Stimulated activated CD8-positive, alpha-beta memory T cell treated with anti-CD3 and anti-CD28 coated beads, Interleukin-4, amount 100 ng/mL, for 4 hours (primary cell): ENCODE measurements at places on chromosomes 2 and 18.

DNA sequence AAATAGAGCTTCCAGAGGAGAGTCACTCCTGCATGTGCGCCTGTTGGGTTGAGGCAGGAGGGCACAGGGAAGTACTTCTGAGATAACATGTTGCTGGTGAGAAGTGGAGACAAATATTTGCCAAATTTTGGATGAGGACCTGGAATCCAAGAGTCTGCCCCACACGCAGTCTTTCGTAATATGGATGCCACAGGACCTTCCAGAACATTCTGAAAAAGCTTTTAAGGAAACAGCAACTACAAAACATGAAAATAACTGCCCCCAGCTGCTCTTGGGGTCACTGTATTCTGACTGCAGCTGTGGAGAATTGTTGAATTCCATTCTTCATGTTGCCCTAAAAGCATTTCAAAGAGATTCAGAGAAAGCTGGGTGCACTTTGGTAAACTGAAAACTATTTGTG lies 227.5 kb downstream of the C1D start:
- DNase-seq, result no peak

GRCh38 chr2:134462791-134463698 lies 209.2 kb downstream of the MGAT5 start:
- no peak for DNase-seq

GRCh38 chr2:5846881-5847280 lies 154.7 kb downstream of the SOX11 start:
- no peak for DNase-seq

DNA sequence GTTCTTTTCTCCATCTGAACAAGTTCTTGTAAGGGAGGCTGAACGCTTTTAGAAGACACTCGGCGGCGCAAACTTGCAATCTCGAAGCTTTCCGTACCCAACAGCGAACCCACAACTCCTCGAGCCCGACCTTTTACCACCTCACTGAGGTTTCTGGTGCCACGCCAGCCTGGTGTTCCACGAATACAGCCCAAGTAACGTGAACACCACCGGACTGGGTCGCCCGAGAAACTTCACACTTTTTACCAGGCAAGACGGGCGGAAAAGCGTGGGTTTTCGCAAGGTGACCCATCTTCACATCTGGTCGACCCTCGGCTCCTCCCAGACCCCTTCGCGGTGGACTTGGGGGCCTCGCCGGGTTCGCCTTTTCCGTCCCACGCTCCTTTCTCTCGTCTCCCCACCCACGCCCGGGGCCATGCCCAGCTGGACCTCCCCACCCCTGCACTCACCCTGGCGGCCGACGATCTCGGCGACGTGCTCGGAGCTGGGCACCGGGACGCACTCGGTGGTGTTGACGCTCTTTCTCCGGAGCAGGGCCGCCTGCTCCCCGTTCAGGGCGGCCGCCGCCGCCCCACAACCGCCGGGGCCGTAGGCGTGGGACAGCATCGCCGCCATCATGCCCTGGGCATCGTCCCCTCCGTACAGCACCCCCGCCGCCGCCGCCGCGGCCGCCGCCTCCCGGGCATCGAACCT lies 1.2 kb downstream of the MEX3C start:
- DNase-seq, result no peak

DNA sequence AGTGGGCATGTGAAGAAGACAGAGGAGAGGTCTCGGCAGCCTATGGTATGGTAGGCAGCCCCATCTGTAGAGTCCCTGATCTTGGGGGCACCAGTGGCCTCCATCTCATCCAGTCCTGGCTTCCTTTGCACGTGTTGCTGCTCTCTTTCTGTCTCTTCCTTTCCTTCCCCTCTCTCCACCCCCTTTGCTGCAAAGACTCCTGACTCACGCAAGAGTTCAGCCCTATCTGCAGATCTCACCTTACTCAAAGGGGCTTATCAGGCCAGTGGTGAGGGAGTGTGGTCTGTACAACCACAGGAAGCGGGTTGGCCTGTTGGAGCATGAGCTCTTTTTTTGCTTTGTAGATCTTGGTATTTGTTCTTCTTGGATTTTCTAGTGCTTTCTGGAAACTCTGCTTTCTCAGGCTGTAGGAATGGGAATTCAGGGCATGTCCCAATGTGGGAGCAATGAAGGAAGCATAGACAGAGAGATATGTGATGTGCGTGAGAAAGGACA lies 14.6 kb upstream of the NT5DC4 start:
- no peak for DNase-seq

DNA sequence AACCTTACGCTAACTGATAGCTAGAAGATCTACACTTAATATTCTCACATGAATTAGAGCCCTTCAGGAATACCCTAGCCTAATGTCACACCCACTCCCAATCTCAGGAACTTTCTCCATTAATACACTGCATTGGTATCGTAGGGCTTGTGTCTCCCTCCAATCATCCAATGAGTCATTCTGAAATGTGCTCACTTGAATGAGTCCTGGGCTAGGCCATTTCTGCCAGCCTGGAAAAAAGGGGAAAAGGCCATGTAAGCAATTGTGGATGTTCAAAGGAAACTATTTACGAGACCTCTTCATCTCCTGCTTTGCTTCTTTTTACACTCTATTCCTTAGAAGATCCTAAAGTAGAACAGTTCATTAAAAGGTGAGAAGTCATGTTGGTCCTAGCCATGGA lies 18.8 kb downstream of the ZEB2 start:
- no peak for DNase-seq

DNA sequence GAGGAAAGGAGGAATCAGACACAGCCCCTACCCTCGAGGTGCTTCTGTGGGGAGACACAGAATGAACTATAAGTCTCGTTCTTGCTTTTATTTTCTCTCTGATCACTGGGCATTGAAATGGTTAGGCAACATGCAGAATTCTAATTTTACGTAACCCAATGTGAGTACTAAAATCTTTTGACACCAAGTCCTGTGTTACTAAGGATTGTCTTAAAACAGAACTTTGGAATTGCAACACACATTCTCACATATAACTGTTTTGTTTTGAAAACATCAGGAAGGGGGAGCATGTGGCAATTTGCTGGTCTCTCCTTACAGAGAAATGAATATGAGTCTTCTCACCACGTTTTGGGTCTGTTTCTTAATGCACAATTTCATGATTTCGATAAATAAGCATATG lies 23.6 kb upstream of the SULT1C4 start:
- DNase-seq, result no peak

GRCh38 chr2:134163336-134163735 lies 90.5 kb upstream of the MGAT5 start:
- no peak for DNase-seq

DNA sequence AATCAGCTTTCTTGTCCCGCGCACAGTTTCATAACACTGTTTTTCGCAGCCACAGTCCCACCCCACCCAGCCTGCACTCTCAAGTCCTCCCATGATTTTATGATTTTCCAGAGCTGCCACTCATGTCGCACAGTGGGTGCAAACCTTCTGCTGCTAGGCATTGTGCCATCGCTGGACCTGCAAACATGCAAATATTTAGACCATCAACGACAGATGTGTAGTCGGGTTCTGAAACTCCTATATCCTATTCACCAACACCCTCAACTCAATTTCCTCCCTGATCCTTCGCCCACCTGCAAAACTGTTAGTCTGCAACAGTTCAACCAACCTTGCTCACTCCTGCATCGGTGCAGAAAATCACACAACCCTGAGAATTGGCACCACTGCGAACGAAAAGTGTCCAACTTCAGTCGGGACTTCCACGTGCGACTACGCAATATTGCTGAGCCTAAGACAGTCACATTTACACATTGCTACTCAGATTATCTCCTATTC lies 871 bp upstream of the ALS2 start:
- no peak for DNase-seq

DNA sequence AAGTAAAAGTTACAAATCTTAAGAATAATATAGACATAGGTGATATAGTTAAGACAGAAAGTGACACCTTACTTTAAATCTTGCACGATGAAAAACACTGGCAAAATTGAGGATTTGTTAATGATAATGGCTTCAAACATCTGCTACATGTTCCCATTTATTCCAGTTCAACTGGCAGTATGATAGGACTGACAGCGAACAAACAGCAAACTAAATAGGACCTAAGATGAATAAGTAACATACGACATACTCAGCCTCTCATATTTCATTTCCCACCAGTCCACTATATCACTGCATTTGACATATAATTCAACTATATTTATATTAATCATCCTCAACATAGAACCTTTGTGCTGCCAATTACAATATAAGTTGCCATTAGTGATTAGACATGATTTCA lies 36.3 kb downstream of the ACVR1C start:
- DNase-seq, result no peak

GRCh38 chr2:8693157-8693821 lies 11.4 kb downstream of the ID2 start:
- DNase-seq, result no peak

- no peak for DNase-seq
Measured at GRCh38 chr2:196365145-196365544, 193.8 kb upstream of the STK17B start.

DNA sequence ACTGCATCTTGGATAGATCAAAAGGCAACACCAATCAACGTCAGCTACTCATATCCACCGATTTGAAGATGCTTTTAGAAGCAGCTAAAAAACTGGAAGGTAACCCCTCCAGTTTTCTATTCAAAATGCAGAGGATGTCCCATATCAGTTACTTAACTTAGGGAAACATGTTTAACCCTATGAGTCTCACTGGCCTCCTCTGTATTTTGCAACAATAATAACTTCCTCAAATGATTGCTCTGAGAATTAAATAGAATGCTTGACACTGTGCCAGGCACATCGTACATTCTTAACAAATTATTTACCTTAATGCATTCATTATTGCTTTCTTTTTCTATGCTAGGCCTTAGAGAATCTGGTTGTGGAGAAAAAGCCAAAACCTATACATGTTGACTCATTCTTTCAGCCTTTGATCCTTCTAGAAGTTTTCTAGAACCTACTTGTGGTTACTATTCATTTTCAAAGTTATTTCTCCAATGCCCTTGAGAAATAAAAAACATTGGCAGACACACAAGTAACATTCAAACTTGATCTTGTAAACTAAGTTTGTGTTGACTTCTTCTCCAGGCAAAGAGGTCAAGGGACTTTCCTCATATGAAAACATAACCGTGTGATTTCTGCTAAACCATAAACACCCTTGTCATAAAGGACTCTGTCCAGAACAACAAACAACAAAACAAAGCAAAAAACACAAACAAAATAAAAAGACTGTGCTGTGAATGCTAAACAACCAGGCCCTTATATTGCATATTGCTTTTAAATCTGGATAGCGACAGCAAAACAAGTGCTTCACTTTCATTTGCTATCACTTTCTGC lies 4.6 kb downstream of the DOCK10 start:
- no peak for DNase-seq

GRCh38 chr2:207704671-207705070 lies 6.8 kb upstream of the CCNYL1 start:
- no peak for DNase-seq

DNA sequence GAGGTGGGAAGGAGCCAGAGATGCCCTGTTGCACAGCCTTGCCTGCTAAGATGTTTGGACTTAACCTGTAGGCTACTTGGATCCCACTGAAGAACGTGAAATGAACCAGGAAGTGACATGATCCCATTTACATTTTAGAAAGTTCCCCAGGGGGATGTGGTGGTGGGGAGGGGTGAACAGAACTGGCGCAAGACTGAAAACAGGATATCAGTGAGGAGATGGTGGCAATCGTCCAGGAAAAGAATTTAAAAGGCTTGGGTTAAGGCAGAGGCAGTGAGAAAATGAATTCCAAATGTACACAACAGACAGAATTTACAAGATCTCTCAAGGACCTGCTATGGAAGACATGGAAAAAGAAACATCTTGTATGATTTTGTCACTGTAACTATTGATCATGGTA lies 42.3 kb downstream of the SULT1C2 start:
- DNase-seq, result no peak

- no peak for DNase-seq
Measured at GRCh38 chr2:156944871-156945270, 312.6 kb upstream of the GALNT5 start.

DNA sequence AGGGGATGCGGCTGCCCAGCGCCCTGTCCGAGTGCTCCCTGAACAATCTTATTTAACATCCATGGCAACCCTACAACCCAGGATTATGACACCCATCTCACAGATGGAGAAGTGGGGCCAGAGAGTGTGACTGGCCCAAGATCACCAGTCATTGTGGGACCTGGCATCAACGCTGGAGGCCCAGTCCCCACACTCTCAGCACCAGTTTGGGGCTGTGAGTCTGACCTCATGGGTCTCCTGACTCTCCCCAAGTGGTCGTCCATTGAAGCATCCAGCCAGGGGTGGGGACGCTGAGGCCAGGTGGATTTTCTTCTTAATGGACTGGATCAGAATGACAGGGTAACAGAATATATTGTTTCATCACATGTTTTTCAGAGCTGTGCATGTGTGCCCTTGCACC lies 24.5 kb downstream of the MAL start:
- DNase-seq, result no peak

DNA sequence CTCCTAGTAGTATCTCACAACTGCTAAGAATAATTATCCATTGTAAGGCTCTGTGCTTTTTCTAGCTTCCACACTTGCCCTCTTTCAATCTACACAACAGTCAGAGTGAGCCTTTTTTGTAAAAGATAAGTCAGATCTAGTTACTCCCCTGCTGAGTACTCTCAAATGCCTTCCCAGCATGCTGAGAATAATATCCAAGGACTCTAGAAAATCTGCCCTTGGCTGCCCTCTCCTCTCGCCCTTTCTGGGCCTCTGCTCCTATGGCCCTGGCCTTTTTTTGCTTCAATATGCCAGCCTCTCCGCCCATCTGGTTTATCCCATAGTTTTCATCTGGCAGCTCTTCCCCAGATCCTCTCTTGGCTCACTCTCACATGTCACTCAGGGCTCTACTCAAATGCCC lies 455.9 kb upstream of the UBE2E3 start:
- DNase-seq, result no peak

GRCh38 chr2:147006736-147007141 lies 838.1 kb upstream of the ACVR2A start:
- no peak for DNase-seq

DNA sequence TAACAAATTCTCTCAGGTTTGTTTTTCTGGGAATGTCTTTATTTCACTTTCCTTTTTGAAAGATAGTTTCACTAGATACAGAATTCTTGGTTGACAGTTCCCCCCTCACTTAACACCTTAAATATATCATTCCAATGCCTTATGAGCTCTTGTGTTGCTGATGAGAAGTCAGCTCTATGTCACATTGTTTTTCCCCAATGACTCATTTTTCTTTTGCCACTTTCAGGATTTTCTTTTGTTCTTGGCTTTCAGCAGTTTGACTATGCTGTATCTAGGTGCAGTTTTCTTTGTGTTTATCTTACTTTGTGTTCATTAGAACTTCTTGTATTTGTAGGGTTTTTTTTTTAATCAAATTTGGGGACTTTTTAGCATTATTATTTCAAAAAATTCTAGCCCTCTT lies 5.6 kb upstream of the RALBP1 start:
- no peak for DNase-seq

DNA sequence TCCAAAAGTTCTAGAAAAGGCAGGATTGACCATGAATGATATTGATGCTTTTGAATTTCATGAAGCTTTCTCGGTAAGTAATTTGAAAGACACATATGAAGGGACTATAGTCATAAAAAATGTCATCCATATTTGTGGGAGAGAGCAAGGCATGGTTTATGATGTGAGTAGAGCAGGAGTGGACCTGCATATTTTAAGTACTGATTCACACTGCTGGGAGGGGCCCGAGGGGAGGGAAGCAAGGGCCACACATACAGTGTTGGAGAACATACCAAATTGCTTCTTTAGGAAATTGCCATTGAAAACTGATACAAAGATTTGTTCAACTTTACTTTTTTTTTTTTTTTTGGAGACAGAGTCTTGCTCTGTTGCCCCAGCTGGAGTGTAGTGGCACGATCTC lies 39.4 kb downstream of the HADHB start:
- DNase-seq, result no peak

GRCh38 chr2:19607931-19608771 lies 249.7 kb upstream of the OSR1 start:
- no peak for DNase-seq

GRCh38 chr2:188720811-188721605 lies 253.2 kb upstream of the COL3A1 start:
- no peak for DNase-seq
